Left ventricle myocardium inferior (tissue), 1 donor: ENCODE measurements at places on chromosomes 5 and 9. TPM values are rescaled to one million over a fixed set of nuclear protein-coding genes. Genes with fewer than 3 reads are reported as not detected.

The TAS2R1 gene
- total RNA-seq: not detected

The GABRB2 gene
- total RNA-seq: 0.11 TPM

The GABBR2 gene
- total RNA-seq: 1.1 TPM

The NME5 gene
- total RNA-seq: 4.7 TPM

The PCDHB11 gene
- 0.77 TPM for total RNA-seq

The PTTG1 gene
- 0.88 TPM for total RNA-seq

The HTR1A gene
- not detected for total RNA-seq

The STING1 gene
- 55.3 TPM for total RNA-seq

The OR1Q1 gene
- not detected for total RNA-seq

The SPINK6 gene
- not detected for total RNA-seq

- no peak for DNase-seq
These were observed 29.5 kb upstream of the APC start for GRCh38 chr5:112708103-112708622.

- DNase-seq: no peak
These were observed 932.0 kb downstream of the TLE4 start for GRCh38 chr9:80503671-80504281.

DNA sequence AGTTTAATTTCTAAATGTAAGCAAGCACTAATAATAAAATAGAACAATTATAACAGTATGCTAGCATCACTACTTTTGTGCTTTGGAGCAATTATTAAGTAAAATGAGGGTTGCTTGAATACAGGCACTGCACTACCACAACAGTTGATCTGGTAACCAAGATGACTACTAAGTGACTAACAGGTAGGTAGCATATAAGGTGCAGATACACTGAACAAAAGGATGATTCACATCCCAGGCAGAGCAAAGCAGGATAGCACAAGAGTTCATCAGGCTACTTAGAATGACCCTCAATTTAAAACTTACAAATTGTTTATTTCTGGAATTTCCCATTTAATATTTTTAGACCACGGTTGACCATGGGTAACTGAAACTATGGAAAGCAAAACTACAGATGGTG, 48.0 kb upstream of the RGS7BP start:
- DNase-seq: no peak

- no peak for DNase-seq
These were observed 4.6 kb upstream of the TTC39B start for GRCh38 chr9:15311607-15312006.

- DNase-seq: no peak
These were observed 476.0 kb downstream of the SPATA31A7 start for GRCh38 chr9:61665829-61666228.

GRCh38 chr5:6616632-6617031, 16.2 kb downstream of the NSUN2 start:
- DNase-seq: no peak

GRCh38 chr5:82734347-82734746, 342.8 kb downstream of the TMEM167A start:
- no peak for DNase-seq

DNA sequence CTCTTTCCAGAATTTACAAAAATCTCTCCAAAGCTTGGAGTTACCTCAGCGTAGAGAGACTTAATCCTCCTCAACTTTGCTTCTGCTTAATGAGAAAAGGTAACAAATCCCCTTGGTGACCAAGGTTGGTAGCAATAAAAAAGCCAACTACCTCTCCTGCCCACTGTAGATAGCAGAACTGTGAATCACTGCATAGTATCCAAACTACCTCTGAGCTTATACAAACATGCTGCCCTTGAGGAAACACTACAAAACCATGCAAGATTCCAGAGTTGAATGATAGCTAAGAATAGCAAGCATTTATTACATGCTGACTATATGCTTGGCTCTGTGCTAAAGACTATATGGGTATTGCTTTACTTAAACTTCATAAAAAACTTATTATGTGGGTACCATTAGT, 2.8 kb upstream of the ADAMTS12 start:
- no peak for DNase-seq

DNA sequence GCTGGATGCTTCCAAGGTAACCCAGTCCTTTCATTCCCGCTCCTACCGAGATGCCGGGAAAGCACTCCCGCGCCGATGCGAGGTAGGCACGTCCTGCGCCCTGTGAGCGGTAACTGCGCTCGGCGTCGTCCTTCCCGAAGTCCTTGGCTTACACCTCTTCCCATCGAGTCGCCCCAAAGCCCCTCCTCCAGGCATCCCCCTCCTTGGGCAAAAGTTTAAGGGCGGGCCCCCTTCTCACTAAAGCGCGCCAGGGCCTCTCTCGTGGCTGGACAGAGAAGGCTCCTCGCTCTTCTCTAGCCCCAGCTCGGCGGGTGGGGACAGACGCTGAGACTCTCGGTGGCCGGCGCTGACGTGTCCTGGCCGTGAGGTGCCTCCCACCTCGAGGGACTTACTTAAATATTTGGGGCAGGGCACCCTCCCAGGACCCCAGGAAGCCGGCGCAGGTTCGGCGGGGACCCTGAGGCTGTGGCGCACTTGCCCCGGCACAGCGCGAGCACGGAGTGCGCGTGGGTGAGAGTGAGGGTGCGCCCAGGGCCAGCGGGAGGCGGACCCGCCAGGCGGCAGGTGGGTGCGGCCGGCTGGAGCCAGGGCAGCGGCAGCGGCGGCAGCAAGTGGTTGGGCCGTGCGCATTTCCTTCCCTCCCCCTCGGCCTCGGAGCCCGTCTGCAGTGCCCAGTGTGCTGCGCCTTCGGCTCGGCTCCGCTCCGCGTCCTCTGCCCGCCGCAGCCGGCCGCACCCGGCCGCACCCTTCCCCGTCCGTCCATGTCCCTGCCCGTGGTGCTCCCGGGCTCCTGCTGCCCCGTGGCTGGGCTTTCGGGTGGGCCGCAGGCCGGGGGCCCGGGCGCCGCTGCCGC, at the start of gene ENTREP1:
Gene ENTREP1, plus strand, starts transcription at position 667 of the 853 bp plus-strand sequence. Its CDS starts 95 bp downstream, at position 762.
- DNase-seq: peak; percentile 77

- no peak for DNase-seq
These were observed 101.0 kb upstream of the PTPN3 start for GRCh38 chr9:109599131-109599530.

GRCh38 chr9:126612326-126612812, 1.4 kb upstream of the LMX1B start:
- no peak for DNase-seq

DNA sequence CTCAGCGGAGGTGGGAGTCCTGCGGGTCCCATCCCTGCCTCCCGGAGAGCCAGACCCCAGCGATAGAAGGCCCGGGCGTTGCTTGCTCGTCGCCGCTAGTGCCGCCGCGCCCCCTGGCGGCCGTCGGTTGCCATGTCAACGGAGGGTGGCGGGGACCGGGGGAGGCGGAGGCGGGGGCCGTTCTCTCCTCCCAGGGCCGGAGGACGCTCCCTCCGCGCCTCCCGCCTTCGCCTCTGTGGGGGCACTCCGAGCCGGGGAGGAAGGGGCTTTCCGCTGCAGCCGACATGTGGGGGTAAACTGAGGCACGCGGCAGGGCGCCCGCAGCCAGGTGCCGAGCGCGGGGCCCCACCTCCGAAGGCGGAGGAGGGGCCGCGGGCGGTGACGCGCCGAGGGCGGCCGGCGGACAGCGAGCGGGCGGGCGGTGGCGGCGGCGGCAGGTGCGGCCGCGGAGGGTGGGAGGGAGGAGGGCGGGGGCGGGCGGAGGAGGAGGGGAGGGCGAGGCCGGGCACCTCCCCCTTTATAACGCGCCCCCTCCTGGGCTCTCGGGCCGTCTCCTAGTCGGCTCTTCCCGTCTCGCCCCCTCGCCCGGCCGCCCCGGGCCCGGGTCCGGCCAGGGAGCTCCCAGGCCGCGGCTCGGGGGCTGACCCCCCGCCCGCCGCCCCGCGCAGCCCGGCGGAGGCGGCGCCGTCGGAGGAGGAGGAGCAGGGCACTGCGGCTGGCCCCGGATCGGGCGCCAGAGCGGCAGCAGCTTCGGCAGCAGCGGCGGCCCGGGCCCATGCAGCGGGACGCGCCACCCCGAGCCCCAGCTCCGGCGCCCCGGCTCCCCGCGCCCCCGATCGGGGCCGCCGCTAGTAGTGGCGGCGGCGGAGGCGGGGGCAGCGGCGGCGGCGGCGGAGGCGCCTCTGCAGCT, 556 bp upstream of the CDK9 start:
- peak; percentile 89 for DNase-seq

- no peak for DNase-seq
These were observed 1.6 kb downstream of the GM2A start for GRCh38 chr5:151254556-151254955.

DNA sequence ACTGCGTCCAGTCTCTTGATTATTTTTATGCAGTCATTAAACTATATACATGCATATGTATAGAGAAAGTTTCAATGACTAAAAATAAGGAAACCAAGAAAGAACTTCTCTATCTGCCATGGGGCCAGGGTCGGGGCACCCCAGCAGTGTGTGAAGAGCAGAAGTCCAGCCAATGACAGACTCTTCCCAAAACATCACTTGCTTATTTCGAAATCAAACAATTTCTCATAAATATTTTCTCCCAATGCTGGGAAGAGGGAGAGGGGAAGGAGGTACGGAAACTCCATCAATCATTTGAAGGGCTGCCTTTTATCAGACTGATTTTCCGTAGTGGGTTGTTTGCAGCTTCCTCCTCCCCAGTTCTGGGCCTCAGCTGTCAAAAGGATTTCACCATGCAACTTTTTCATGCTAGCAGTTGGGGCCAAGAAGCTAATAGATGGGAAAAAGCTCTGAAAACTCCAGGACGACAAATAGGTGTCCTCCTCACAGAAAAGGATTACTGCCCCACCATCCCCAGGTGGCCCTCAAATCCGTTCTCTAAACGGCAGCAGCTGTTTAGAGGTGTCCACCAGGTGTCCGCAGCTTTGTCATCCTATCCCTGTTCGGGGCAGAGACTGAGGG, 617 bp upstream of the FPGS start:
- DNase-seq: no peak

GRCh38 chr9:123866497-123866896, 63.4 kb downstream of the DENND1A start:
- DNase-seq: no peak

DNA sequence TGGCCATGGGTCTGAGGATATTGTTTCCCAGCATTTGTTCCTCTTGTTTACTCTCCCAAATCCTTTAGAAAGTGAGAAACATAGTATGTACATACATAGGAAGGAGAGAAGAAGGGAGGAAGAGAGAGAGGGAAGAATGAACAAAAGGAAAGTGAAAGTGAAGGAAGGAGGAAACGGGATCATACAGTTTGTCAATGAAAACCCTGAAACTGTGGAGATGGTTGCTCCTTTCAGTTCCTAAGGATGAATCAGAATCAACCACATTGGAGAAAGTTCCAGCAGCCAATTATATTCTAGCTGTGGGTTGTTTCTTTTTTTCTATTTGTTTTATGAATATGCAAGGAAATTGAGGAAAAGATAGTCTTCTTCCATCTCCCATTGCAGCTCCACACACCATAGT, 396.5 kb downstream of the MLLT3 start:
- no peak for DNase-seq

DNA sequence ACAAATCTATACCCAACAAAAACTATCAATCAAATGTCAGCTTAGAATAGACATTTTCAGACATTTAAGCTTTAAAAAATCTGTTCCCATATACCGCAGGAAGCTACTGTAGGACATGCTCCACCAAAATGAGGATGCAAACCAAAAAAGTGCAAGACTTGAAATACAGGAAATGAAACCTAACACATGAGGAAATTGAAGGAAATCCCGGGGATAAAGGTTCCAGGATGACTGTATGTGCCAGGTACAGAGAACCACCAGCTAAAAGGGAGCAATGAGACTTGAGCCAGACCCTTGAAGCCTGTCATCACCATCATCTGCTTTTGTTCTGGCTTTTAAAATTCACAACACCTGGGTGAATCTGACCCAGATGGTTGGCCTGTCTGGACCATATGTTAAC, 21.4 kb downstream of the DIAPH1 start:
- DNase-seq: no peak

DNA sequence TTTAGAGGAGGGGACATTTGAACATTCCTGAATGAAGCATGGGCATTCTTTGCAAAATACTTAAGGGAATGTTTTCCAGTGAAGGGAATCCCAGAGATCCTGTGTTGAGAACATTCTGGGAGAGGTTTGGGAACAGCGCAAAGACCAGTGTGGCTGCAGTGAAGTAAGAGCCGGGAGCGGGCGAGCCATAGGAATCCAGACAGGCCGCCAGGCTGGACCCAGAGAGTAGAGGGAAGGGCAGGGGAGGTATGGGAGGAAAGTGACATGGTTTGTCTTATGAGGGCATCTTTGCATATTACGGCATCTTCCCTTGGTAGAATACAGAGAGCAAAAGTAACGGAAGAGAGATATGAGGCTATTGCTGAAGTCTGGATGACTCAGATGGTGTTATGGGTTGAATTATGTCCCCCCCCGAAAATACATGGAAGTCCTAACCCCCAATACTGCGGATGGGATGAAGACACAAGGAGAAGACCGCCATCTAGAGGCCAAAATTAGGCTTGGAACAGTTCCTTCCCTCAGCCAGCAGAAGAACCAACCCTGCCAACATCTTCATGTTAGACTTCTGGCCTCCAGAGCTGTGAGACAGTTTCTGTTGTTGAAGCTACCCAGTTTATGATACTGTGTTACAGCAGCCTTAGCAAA, 268.2 kb downstream of the MAST4 start:
- no peak for DNase-seq
